ENCODE measurements at places on chromosomes 2 and 18.

DNA sequence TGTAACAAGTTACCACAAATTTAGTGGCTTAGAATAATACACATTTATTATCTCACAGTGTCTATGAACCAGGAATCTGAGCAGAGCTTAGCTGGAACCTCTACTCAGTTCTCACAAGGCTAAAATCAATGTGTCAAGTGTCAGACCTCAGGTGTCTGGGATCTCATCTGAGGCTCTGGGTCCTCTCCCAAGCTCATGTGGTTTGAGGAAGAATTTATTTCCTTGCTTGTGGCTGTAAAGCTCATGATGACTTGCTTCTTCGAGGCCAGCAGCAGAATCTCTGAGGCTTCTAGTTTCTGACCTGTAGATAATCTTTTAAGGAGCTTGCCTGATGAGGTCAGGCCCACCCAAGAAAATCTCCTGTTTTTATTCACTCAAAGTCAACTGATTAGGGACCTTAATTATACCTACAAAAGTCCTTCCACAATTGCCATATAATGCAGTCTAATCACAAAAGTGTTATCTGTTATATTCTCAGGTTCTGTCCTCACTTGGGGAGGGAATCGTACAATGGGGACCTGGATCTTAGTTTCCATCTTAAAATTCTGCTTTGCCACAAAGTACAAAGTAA lies 14.3 kb downstream of the NCKAP5 start:
- no peak for DNase-seq

DNA sequence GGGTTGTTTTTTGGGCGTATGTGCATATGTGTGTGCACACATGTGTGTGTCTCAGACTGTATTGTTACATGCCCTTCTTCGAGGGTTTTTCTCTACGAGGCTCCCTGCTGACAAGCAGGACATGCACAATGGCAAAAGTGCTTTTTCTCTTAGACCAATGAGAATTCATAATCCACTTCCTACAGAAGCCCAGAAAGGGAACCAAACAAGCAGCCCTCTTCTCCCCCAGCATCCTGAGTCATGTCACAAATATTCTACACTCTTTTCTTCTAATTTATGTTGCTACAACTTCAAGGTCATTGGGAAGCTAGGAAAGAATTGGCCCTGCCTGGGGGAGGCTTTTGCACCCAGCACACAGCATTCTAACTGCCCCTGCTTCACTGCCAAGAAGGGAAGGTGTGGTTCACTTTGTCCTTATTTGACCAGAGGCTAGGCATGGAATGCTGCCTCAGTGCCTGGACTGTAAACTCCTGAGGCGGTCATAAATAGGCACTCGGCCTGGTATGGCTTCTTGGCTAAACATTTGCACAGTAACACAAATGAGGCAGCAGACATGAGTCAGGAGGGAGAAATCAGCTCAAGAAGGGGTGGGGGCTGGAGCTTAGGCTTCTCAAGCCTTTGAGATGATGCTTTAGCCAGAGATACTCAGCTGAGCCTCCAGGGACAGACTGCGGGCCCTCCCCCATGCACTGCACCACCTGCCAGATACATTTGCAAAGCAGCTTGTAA lies 92.7 kb upstream of the KLF7 start:
- no peak for DNase-seq

DNA sequence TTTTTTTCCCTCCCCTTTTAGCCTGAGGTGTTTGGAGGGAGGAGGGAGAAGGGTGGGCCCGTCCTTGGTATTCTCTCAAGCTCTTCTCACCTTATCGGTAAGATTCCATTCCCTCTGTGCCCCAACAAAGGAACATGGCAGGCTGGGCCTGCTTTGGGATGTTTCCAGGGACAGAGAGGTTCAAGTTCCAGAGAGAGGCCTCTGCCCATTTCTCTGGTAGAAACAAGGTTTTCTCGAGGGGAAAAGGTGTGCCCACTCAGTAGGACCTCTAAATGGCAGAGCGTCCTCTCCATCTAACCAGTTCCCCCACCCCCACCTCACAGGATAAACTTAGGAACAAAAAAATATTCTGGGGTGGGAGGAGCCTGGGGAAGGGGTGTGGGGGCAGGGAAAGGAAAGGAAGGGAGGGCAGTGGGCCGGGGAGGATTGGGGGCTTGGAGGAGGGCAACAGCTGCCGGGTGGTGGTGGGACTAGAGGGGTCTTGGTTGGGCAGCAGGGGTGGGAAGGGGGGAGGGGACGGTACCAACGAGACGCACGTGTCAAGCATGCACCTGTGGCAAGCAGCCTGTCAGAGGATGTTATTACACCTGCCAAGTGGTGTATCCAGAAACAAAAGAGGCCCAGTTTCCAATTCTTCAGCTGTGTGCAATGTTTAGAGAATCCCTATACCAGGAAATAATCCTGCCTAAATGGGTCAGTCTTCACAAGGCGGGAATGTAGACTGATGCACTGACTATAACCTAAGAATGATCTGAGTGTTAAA lies 2.1 kb downstream of the PCBP1 start:
- DNase-seq: no peak

GRCh38 chr18:10036479-10036878 lies 122.7 kb downstream of the VAPA start:
- no peak for DNase-seq

DNA sequence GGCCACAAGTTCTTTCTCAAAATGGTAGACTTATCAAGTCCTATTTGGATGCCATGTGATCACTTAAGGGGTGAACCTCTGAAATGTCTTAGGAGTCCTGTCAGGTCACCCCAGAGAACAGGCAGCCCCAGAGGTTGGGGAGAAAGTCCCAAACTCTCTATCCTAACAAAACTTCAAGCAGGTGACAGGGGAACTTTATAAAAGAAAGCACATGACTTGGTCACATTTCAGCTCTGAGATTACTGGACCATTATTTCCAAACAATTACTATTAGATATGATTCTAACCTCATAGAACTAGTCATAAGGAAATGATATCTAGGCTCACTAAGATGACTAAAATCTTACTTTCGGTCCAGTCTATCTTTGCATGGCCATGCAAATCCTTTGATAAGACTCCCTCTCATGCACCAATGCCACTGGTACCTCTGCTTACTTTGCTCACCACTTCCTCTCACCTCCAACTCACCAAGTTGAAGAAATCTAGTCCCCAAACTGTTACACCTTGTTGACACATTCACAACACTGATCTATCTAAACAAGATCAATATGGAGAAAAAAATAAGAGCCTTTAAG lies 107.0 kb downstream of the GALNT14 start:
- DNase-seq: no peak

Data from tibial nerve (tissue), 4 donors.